CD4-positive, alpha-beta T cell treated with Interleukin-10 for 1 hour (primary cell): ENCODE measurements at places on chromosomes 16 and 17.

DNA sequence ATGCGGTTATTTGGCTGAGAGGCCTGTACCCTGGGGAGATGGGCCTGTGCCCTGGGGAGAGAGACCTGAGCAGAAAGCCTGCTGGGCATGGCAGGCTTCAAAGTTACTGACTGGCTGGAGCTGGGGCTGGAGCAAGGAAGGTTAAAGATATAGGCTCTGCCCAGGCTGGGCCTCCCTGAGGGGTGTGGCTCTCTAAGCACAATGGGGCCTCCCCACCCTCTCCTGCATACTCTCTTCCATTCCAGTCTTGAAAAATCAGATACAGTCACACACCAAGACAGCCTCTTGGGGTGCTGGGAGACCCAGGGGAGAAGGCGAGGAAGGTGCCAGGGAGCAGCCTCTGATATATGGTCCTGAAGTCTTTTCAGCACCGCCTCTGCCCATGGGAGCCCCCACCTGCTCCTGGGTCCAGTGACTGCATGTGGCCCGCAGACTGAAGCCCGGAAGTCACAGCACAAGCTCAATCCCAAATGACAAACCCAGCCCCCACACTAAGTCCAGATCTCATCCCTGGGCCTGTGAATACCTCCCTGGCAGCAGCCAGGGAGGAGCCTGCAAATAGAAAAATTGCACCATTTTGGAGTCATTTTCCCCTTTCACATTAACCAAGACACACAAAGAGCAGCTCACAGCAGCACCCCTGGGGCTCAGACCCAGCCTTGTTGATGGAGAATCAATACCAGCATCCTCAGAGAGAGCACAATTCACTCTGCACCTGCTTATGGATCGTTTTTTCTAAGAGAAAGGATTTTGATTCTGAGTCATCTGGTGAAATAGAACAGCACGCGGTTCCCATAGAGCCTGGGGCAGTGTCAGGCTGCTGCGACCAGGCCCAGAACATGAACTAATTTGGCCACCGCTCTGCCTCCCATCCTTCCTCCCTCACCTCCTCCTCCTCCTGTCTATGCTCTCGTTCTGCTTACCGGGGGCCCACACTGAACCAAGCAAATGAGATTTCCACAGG, 25.6 kb upstream of the CACNG1 start:
- DNase-seq = no peak

- no peak for DNase-seq
These were observed 113.4 kb upstream of the FOXF1 start for GRCh38 chr16:86396901-86397311.

GRCh38 chr17:4739122-4740024, at the start of the genes CXCL16 and ZMYND15:
Gene CXCL16 (minus strand): TSS chr17:4739928. CDS start chr17:4739339, 589 bp downstream.
Gene ZMYND15 (plus strand): TSS chr17:4739833. CDS start chr17:4740549, 716 bp downstream.
- peak; percentile 75 for DNase-seq

DNA sequence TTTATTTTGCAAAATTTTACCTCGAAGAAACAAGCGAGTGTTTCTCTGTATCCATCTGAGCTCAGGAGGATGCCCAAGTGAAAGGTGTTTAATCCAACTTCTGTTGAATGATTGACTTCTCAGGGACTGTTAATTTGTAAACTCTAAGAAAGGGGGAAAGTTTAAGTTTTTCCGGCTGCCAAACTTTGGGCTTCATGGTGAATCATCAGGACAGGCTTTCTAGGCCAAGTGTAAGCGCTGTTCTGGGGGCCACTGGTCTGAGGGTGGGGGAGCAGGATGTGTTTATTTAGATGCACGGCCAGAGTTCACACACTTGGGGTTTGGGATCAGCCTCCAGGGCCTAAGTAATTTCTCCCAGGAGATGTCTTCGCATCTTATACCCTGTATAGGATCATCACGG, 110.4 kb downstream of the PITPNC1 start:
- no peak for DNase-seq

GRCh38 chr16:23975293-23975692, 139.5 kb downstream of the PRKCB start:
- DNase-seq = no peak

- DNase-seq = no peak
These were observed 2.8 kb upstream of the ALDOC start for GRCh38 chr17:28579526-28579925.

- DNase-seq = no peak
These were observed 765.6 kb downstream of the CDH11 start for GRCh38 chr16:64356267-64356666.

DNA sequence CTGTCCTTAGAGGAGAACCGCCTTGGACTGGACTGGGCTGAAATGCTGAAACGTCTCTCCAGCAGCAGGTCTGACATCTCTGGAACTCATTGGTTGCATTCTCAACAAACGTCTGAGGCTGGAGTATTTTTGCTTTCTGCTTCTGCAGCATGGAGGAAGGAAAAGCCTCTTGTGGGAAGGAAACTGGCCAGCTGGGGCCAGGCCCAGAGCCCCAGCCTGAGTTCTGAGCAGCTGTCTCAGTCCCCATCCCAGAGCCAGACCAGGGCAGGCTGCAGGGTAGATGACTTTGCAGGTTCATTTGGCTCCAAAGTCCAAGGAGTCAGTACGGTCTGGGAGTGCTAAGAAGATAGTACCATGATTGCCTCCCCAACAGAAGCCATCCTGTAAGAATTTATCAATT, 18.3 kb downstream of the TEKT3 start:
- no peak for DNase-seq

DNA sequence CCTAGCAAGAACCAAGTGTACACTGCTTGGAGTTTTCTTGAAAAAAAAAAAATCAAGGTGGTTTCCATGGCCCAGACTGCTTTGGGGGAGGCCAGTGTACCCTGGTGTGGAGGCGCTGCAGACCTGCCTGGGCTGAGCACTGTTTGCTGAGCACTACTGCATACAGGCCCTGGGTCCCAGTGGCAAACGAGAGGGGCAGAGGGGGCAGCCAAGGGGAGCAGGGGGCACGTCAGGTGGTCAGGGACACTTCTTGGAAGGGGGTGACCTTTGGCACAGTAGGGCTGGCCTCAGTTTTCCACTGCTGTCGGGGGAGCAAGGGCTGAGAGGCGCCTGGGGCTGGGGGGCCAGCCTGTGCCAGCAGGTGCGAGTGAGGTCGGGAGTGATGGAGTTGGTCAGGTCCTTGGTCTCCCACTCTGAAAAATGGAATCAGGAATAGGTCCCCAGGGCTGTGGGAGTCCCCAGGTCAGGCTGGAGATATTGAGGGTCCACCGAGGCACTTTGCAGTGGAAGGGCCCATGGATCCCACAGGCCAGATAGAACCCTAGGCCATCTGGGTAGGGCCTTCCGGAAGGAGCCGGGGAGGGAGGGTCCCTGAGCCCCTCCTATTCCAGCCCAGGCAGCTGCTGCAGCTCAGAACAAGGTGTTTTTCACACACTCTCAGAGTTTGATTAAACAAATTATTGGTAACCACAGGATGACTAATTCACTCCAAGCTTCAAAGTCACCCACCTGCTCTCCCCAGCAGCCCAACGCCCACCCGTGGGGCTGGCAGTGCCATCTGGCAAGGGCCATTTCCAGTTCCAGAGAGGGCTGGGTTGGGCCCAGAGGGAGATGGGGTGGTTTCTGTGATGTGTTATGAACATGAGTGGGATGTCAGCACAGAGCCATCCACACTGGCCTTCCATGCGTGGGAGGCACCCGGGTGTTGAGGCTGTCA, 3.5 kb downstream of the ZFPM1 start:
- peak; percentile 54 for DNase-seq

- DNase-seq = no peak
These were observed 6.2 kb downstream of the TMC6 start for GRCh38 chr17:78122216-78122930.

GRCh38 chr16:4987250-4987579, 29.1 kb downstream of the SEC14L5 start:
- DNase-seq = no peak

- no peak for DNase-seq
These were observed 41.2 kb downstream of the MEAK7 start for GRCh38 chr16:84463221-84463620.

GRCh38 chr17:57108671-57109392, 23.8 kb downstream of the AKAP1 start:
- DNase-seq = no peak

DNA sequence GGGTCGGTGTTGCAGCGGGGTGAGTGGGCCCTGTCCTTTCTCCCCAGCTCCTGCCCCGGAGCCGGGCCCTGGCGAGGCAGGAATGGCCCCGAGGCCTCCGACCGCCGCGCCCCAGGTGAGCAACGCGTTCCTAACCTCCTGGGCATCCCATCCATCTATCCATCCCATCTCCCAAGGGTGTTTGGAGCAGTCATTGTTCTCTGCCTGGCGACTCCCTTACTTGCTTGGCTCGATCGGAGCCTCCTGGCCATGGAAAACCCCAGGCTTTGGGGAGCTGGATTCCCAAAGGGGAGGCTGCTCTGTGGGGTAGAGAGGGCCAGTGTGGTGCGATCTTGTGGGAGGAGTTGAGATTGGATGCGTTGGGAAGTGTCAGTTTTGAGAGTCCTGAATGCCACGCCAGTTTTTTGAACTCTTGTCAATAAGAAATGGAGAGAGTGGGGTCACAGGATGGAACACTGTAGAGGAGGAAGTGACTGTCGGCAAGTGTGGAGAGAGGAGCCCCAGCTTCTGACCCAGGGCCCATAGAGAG, 684 bp downstream of the ZFP90 start:
- peak; percentile 49 for DNase-seq

- DNase-seq = no peak
These were observed 121.7 kb downstream of the HIC1 start for GRCh38 chr17:2176499-2177169.

DNA sequence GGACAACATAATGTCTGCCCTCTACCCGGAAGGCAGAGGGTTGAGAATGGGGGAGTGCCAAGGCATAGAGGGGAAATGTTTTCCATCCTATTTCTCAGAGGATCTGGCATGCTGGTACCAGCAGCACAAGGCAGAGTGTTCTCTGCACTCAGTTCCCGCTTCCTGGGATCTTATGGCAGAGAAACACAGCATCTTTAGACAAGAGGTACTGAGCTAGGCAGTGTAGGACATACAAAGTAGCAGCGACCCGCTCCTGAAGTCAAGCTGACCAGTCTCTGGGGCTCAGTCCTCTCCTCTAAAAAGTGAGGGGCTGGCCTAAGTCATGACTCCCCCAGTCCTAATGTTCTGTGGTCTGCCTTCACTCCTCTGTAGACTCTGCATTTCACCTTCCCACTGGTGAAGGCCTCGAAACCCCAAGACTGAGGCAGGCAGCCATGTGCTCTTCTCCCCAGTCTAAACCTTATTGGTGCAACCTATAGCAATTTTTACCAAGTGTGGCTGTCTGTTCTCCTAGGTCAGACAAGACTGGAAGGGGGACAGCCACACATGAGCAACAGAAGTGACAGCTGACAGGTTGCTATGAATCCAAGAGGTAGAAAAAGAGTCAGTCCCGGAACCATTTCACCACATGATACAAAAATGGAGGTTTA, 11.3 kb upstream of the TSPOAP1 start:
- DNase-seq = peak; percentile 38

- no peak for DNase-seq
These were observed 621 bp downstream of the KCNJ2 start for GRCh38 chr17:70169709-70170597.

GRCh38 chr17:42122371-42123303, at the start of gene HSPB9:
Gene HSPB9 (plus strand): TSS chr17:42122804. CDS start chr17:42122851, 47 bp downstream.
- no peak for DNase-seq

GRCh38 chr17:61836266-61837174, 26.8 kb downstream of the BRIP1 start:
- DNase-seq = no peak

DNA sequence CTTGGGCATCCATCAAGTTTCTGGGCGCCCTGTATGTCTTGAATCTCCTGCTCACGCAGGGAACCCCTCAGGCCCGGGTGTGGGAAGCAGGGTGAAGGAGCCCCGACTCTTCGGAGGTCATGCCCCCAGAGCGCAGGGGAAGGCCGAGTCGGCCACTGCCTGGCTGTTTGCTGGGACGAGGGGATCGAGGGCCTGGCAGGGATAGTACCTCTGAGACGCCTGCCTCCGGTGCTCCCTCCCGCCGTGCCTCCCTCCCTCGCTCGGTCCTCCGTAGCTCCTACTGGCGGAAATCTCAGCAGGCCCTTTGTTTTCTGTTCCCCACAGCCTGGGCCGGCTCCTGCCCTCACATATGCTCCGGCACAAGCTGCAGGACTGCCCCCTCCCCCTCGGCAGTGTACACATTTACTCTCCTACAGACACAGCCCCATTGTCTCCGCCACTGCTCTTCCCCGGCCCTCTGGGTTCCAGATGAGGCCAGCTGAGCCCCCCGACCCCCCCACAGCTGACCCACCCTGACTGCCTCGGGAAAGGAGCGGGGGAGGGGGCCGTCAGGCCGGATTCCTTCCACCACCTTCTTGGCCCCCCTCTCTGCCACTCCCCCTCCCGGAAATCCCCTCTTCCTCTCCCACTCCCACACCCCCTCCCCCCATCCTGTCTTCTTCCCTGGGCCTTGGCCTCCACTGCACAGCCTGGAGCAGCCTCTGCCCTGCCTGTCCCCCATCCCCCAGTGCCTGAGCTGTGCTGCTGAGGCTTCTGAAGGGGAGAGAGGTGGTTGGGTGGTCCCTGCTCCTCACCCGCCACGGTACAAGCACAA, 1.4 kb downstream of the TRAF4 start:
- DNase-seq = peak; percentile 39

DNA sequence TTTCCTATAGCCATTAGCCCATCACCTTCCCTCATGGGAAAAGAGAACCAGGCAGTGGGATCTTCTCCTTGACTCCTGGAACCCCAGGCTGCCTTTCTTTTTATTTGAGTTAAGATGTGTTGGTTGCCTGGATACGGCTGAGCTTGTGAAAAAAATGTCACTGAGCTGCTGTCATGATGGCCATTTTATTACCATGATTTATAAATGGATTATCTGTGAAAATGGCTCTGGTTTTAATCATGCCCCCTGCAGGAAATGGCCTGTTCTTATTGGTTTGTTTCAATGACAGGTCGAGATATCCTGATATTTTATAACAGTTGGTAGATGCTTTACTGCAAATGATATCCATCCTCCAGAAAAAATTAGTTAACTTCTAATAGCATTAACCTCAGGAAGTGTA, 640.4 kb downstream of the CDH11 start:
- no peak for DNase-seq

DNA sequence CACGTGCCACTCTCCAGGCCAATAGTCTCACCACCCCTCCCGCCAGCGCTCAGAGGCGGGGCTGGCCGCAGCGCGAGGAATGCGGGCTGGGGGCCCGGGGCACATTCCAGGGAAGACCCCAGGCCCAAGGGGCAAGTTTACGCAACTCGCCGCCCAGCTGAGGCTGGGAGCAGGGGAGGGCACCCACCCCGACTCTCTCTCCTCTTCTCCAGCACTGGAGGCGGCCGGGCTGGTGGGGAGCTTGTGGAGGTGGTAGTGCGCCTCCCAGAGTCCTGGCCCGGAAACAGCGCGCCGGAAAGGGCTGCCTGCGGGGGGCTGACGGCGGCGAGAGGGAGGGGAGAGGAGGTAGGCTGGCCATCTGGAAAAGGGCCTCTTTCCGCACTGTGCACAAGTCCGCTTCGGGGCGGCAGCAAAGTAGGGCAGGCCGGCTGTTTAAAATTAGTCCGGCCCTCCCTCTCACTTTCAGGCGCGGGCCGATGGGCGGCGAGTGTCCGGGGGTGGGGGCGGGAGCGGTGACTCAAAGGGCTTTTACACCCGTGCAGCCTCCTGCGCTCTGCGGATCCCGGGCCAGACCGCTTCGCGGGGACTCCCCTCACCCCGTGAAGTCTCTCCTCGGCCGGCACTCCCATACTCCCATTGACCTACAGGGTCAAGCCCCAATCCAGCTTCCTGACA, 1.1 kb downstream of the FHOD1 start:
- DNase-seq = peak; percentile 56
